Mesothelial cell of epicardium (in vitro differentiated cells): ENCODE measurements at places on chromosomes 3 and 15. TPM values are rescaled to one million over a fixed set of nuclear protein-coding genes. Genes with fewer than 3 reads are reported as not detected.

The ITPKA gene
- total RNA-seq, result 0.55 to 0.80 TPM (median 0.79 TPM) in 3 replicates

The CCR1 gene
- not detected in 3 replicates for total RNA-seq

- DNase-seq, result no peak
These were observed 2.8 kb upstream of the SSUH2 start for GRCh38 chr3:8647137-8647985.

- no peak for DNase-seq
These were observed 298.0 kb upstream of the PROK2 start for GRCh38 chr3:72082776-72083462.

DNA sequence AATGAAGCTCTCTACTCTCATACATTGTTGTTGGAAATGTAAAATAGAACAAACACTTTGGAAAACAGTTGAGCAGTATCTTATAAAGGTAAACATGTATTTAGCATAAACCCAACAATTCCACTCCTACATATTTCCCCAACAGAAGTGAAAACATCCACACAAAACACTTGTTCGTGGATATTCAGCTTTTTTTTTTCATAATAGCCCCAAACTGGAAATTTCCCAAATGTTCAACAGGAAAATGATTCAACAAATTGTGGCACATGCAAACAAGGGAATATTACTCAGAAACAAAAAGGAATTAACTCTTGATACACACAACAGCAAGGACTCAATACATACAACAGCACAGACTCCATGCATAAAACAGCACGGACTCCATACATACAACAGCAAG lies 28.5 kb downstream of the RFTN1 start:
- DNase-seq, result no peak

GRCh38 chr3:12598890-12599289 lies 42.0 kb downstream of the MKRN2 start:
- no peak for DNase-seq

DNA sequence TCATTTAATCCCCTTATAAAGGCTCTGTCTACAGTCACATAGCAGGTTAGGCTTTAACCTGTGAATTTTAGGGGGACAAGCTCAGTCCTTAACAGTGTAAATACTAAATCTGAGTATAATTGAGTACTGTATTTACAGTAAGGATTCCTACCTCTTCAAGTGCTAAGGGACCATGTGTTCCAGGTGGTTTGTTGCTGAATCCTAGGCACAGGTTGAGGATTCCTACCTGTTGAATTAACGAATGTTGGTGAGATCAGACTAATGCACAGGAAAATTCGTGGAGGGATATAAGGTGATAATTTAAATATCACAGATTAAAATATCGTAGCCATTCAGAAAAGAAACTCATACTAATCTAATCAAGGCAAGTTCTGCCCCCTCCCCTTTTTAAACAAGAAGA lies 24.9 kb downstream of the CDV3 start:
- DNase-seq, result no peak

DNA sequence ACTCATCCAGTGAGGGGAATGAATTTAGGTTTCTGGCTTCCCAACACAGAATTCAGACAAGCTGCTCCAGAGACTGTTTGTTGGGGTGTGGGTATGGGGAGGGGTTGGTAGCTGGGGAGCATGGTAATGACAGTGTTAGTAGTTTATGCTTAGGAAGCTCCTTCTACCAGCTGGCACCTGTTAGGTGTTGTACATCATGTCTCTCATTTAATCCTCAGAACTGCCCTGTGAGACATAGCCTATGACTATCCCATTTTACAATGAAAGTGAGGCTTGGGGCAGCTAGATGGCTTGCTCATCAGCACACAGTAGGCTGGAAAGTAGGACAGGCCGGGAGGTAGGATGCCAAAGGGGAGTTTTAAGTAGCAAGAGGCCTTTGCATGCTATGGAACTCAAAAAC lies 2.5 kb downstream of the EIF4E3 start:
- no peak for DNase-seq

DNA sequence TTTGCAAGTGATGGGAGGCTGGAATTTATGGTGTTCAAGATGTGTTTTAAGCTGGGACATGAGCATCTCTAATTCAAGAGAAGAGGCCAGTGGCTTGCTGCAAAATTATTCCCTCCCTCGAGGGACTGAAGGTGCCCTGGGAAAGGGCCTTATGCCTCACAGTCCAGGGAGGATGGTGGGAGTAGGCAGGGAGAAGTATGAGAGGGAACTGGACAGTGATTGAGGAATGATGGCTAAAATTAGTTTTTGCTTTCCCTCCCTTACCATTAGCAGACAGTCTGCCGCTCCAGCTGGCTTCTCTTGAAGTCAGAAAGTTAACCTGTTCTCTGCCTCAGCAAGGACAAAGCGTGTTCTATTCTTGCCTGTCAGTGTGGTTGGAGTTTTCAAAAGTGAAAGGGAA lies 139.8 kb upstream of the SEMA6D start:
- DNase-seq, result no peak

DNA sequence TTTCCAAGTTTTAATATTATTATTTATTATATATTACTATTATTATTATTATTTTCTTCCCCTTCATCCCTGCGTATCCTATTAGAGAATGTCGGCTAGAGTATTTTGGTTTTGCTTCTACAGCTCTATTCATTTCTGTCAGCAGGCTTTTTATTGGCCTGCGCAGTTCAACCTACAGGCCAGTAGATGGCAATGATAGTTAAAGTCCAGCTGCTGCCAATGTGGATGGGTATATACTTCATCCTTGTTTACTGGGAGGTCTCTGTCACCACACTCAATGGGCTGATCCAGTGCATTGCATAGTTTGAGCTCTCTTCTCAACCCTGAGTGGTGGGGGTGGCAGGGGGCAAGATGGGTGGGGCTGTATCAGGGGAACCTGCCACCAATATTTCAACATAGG lies 799.8 kb downstream of the NSUN3 start:
- DNase-seq, result no peak

DNA sequence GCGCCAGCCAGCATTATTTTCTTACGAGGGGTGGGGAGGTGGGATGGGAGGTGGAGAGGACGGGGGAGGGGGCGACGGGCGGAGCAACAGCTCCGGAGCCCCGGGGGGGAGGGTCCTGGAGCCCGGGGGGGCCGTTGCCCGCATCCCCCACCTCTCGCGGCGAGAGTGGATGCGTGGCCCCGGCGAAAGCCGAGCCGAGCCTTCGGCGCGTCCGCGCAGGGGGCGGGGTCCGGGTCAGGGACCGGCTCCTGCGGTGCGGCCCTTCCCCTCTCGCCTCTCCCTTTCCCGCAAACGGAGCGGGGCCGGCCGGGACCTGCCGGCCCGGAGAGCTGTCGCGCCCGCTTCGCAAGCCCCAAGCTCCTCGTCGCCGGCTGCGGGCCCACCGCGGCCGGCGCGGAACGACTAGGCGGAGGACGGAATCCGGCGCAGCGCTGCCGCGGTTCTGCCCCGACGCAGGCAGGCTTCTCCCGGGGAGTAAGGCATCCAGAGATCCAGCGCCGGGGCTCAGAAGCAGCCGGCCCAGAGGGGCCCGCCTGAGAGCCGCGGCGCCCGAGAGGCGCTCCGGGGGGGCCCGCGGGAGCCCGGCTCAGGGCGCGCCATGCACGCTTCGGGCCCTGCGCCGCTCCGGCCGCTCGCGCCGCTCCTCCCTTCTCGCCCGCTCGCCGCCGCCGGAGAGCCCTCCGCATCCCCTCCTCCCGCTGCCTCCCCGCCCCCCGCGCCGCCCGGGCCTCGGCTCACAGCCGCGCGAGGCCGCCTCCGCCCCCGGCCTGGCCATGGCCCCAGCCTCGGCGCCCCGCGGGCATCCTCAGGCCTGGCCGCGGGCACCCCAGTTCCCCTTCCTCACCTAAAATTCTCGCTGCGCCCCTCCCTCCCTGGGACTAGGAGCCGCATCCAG lies 459 bp upstream of the ADCY5 start:
- DNase-seq, result no peak

DNA sequence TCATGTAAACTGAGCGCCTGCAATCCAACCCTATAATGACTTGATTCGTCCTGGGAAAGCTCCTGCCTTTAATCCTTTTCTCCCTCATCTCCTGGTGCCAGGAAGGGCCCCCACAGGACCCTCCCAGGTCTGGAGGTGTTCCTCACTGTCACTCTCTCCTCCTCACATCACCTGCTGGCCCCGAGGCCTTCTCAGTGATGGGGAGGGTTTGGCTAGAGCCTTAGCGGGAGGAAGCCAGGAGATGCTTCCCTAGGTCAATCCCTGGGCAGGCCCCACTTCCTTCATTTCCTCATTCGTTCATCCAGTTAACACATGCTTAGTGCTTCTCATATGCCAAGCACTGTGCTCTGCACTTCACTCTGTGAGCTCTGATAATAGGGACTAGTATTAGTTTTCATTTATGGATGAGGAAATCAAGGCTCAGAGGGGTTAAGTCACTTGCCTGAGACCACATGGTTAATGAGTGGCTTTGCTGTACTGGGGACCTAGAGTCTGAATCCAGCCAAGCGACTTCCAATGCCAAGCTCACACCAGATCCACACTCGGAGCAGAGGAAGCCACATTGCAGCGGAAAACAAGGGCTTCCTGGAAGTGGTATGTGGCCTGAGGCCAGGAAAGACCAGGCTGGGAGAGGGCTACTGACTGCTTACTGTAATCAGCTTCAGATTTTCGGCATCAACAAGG lies 50.3 kb upstream of the CHRNB4 start:
- no peak for DNase-seq

DNA sequence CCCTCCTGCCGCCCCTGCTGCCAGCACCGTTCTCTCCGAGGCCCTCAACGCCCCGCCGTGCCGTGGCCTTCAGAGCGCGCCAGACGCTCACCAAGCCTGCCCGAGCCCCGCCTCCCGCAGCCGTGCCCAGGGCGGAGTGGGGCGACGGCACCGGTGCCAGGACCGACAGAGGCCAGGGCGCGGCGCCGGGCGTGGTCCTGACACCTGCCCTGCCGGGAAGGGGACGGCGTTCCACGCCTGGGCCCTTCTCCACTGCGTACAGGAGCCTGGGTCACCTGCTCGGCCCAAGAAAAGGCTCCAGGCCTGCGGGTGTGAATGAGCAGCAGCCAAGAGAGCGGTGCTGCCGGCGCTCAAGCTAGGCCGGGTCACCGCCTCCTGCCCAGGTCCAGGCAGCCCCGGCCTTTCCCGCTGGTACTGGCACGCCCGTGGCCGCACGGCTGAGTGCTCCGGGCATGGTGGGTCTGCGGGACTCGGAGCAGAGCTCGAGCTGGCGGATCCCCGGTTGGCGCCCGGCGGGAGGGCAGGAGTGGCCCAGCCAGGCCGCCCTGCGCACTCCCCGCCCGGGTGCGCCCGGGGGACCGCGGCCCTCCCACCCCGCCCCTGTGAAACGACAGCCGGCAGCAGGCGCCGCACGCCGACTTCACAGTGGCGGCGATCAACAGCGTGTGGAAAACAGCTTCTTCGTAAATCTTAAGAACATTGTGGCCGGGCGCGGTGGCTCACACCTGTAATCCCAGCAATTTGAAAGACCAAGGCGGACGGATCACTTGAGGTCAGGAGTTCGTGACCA lies 4.2 kb downstream of the OCA2 start:
- no peak for DNase-seq
